ENCODE measurements at places on chromosomes 13 and 19. TPM values are rescaled to one million over a fixed set of nuclear protein-coding genes. Genes with fewer than 3 reads are reported as not detected.

GRCh38 chr13:93411186-93411680 lies 184.6 kb downstream of the GPC6 start:
- H3K4me1 ChIP-seq: no peaks in the 10 kb centered on the region
- H3K4me3 ChIP-seq: no peak overlapping the region
- no peaks in the 10 kb centered on the region for H3K36me3 ChIP-seq
- H3K27me3 ChIP-seq: no peaks in the 10 kb centered on the region
- no peak overlapping the region for H3K27ac ChIP-seq

GRCh38 chr19:43809762-43810696 lies 7.8 kb upstream of the LYPD5 start:
- H3K4me3 ChIP-seq: no peak overlapping the region
- no peaks in the 10 kb centered on the region for H3K27me3 ChIP-seq
- H3K4me1 ChIP-seq: no peaks in the 10 kb centered on the region
- H3K27ac ChIP-seq: no peak overlapping the region

DNA sequence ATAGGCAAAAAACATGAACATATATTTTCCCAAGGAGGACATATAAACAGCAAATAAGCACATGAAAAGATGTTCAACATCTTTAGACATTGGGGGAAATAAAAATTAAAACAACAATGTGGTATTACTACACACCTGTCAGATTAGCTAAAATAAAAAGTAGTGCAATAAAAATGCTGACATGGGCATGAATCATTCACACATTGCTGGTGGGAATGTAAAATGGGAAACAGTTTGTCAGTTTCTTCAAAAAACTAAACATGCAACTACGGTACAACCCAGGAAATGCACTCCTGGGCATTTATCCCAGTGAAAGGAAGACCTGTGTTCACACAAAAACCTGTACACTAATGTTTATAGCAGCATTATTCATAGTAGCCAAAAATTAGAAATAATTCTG lies 5.3 kb upstream of the SUCLA2 start:
- H3K36me3 ChIP-seq: no peaks in the 10 kb centered on the region
- no peak for DNase-seq
- no peaks in the 10 kb centered on the region for H3K27me3 ChIP-seq
- H3K4me3 ChIP-seq: no peak overlapping the region

PTH2 gene
- not detected for total RNA-seq

DNA sequence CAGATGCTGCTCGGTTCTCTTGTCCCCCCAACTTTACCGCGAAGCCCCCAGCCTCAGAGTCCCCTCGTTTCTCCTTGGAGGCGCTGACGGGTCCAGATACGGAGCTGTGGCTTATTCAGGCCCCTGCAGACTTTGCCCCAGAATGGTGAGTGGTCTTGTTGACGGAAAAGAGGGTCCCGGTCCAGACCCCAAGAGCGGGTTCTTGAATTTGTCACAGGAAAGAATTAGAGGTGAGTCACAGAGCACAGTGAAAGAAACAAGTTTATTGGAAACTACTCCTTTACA lies 589 bp downstream of the POLR1G start:
- peaks cover 23% of the 10 kb centered on the region for H3K27me3 ChIP-seq
- DNase-seq: no peak
- H3K27ac ChIP-seq: no peak overlapping the region

GRCh38 chr19:40804783-40805242 lies 5.8 kb downstream of the EGLN2 start:
- H3K4me3 ChIP-seq: no peak overlapping the region
- H3K27me3 ChIP-seq: no peaks in the 10 kb centered on the region
- peaks cover 63% of the 10 kb centered on the region for H3K4me1 ChIP-seq

CATSPERD gene
- total RNA-seq: not detected
